Left renal cortex interstitium (tissue), 4 donors: ENCODE measurements at places on chromosomes 1 and 21.
A peak's percentile ranks its signal among the peaks of the same experiment; 100 is the strongest.

GRCh38 chr1:28648008-28648473, 359 bp upstream of the RNU11 start:
- DNase-seq = peak; percentile 93

- no peak for DNase-seq
These were observed 129.7 kb downstream of the DAB1 start for GRCh38 chr1:57294177-57294576.

DNA sequence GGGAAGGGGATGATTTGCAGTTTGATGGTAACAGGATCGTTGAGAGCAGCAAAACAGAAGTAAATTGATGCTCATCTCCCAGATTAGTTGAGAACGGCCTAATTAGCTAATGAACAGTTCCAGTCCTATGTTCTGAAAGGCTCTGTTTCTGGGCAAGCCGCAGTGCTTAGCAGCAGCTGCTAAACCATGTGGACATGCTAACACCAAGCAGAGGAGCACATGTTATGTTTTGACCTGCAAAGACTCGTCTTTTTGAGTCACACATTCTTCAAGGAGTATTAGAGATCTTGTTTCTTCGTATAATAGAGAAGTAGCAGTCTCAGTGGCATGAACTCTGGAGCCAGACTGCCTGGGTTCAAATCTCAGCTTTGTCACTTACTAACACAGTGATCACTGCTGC, 58.1 kb downstream of the CACNA1E start:
- no peak for DNase-seq

- DNase-seq = peak; percentile 29
These were observed 38.6 kb upstream of the COX20 start for GRCh38 chr1:244796719-244797406.

- no peak for DNase-seq
These were observed 3.3 kb downstream of the POFUT2 start for GRCh38 chr21:45284456-45284741.

DNA sequence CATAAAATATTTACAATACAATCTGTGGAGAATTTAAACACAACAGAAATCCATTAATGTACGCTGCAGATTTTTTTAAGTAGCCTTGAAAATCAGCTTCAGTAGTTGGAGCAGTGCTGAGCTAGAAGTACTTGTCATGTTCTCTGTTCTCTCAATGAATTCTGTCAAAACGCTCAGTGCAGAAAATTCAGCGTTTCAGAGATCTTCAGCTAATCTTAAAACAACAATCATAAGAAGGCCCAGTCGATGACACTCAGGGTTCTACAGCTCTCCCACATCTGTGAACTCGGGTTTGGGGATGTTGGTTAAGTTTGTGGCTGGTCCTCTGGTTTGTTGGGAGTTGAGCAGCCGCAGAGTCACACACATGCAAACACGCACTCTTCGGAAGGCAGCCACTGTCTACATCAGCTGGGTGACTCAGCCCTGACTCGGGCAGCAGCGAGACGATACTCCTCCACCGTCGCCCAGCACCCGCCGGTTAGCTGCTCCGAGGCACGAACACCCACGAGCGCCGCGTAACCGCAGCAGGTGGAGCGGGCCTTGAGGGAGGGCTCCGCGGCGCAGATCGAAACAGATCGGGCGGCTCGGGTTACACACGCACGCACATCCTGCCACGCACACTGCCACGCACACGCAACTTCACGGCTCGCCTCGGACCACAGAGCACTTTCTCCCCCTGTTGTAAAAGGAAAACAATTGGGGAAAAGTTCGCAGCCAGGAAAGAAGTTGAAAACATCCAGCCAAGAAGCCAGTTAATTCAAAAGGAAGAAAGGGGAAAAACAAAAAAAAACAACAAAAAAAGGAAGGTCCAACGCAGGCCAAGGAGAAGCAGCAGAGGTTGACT, 161.2 kb downstream of the RUNX1 start:
- no peak for DNase-seq

DNA sequence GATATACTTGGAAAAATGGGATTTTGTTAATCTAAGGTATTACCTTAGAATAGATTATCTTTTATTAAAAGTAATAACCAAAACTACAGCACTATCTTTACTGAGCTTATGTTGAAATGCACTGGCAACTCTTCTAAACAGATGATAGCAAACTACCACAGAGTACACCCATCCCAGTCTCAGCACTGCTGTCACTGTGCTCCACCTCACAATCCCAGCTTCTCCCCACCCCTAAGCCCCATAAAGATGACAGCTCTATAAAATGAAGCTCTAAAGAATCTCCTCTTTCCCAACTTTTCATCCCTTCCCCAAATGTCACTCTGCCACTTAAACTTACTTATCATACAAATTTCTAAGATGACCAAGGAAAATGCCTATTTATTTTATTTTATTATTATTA, 6.4 kb downstream of the DSTYK start:
- no peak for DNase-seq

DNA sequence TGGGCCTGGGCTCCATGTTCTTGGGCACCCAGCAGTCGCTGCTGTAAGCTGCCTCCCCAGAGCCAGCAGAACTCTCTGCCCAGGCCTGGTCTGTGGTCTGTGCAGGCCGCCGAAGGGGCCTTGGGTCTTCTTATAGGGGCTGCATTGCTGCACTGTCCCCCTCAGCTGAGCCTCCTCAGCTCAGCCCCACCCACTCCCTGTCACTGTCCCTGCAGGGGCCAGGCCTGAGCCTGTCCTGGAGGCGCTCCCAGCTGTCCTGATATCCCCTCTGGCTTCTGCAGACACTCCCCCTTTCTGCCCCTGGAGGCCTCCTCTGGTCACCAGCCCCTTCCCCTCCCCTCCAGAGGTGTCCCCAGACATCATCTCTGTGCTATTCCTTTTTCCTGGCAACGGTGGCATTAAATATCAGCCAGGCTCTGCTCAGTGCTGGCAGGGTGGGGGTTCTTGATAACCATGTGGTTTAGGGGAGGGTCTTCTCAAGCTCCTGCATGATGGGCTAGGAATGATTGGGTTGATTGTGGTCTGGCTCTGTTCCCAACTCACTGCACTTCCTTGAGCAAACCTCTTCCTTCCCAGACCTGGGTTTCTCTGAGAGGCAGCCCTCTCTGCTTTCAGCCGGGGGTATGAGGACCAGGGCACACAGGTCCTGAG, 3.7 kb upstream of the FOXO6 start:
- no peak for DNase-seq

DNA sequence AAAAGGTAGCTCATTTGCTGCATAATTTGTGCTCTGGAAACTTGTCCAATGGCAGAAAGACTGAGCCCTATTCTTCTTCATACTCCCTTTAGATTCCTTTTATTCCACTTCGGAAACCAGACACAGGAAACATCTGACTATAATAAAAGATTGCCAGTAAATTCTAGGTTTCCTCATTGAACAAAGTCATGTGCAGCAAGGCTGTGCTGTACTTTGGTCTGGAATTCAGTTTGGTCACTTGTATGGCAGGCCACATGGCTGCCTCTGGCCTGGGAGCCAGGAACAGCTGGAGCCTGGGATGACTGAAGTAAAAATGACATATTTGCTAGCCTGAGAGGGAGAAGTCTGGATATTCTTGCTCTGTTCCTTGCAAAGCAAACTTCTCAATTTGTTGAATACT, 79.6 kb downstream of the ST3GAL3 start:
- no peak for DNase-seq

DNA sequence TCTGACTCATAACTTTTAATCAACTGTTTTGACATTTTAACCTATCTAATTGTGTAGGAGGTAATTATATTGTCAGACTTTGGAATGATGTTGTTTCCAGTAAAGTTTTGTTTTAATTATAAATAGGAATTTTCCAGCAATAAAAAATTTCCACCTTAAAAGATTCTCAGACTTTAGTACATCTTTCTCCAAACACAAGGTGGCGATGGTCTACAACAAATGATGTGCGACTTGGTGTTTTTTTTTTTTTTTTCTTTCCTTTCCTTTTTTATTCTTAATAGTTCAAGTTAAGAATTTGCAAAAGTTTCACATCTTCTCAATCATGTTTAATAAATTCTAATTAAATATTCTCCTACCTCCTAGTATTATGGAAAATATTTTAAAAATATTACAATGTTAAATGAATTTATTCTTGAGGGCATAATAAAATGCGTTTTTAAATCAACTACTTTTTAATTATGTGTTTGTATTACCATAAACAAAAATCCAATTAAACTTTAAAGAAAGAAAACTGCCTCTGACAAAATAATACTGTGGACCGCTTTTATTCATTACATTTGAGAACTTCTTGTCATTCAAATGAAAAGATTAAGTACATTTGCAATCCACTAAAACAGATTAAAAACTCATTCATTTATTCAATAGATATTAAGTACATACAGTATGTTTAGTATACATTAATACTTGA, 4.4 kb upstream of the ADAMTS1 start:
- DNase-seq = no peak

DNA sequence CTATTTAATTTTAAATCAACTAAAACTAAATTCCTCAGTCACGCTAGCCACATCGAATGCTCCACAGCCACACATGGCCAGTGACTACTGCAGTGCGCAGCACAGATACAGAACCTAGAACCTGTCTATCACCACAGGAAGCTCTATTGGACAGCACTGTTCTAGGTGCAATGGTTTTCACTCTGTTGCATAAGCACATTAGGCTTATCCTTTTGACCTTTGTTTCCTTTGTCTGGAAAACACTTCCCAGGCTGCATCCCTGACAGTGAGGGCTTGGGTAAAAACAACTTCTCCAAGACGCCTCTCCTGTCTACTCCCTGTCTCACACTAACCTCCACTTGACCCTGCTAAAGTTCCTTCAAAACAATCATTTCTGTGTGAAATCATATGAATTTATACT, 33.6 kb upstream of the RAP1GAP start:
- no peak for DNase-seq

DNA sequence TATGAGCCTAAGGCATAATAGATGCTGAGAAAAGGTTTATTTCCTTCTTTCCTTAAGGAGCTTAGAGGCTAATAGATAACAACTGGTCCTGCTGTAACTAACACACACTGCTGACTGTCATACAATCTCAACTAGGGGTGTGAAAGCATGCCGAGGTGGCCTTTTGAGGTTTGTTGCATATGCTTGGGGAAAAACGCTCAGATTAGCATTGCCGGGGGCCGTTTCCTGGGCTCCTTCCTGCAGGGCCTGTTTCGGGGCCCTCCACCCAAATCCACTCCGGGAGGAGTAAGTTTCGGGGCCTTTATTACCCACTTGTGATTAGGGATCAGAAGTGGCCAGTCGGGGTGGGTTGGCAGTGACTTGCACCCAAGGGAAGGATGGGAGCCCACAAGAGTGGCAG, 27.2 kb upstream of the RCSD1 start:
- no peak for DNase-seq

DNA sequence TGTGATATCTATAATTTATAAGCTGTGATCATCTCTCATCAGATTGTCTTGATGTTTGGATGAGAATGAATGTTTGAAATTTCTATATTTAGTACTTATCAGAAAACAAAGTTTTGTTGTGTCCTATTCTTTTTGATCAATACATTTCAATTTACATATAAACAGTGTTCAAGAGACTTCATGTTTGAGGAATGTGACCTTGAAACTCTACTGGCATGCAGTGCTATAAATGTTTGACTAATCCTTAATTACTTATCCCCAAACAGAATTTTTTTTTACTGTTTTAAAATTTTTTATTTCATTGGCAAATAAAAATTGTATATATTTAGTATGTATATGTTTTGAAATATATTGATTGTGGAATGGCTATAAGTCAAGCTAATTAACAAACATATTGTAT, 1.5 kb upstream of the PRKAA2 start:
- no peak for DNase-seq

DNA sequence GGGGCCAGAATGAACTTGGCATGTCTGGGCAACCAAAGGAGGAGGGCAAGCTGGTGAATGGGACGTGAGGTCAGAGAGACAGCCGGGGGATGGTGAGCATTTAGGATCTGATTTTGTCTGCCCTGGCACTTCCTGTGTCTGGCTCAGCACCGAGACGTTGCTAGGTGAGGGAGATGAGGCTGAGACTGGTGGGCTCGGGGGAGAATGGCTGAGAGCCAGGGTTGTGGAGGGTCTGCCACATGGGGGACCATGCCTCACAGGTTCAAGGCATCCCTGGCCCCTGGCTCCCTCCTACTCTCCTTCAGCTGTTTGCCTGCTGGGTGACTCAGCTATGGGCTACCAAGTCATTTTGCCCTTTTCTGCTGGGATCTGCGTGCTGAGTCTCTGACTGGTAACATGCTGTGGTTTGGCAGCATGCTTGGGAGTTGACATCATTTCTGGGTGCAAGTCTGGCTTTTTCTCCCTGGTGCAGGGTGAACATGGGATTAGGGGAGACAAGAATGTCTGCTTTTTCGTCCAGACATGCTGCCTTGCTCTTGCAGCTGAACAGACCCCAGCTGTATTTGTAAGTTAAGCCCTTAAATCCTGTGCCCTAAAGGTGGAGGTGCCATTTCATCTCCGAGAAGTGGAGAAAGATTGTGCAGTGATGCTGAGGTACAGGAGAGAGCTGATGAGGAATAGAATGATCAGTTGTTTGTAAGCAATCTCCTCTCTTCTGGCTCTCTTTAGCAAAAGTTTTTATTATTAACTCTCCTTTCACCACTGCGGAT, 17.6 kb downstream of the GALNT2 start:
- DNase-seq = no peak
